ENCODE measurements at places on chromosomes 5 and 9. TPM values are rescaled to one million over a fixed set of nuclear protein-coding genes. Genes with fewer than 3 reads are reported as not detected.

DNA sequence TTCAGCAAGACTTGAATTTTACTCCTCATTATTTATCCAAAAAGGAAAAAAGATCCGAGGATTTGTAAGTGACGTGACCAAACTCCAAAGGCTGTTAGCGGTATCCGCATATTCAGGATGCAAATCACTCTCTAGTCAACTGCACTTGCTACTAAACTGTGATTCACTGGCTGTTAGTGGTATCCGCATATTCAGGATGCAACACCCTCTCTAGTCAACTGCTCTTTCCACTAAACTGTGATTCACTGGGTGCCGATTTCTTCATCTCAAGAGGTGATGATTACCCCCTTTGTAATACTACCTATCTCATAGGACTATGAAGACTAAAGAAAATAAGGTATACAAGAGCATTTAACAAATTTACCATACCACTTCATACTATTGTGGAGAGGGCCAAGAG lies 5.7 kb downstream of the MAPKAP1 start:
- no peak overlapping the region for H3K27ac ChIP-seq
- H3K4me1 ChIP-seq, result peaks cover 15% of the 10 kb centered on the region
- no peaks in the 10 kb centered on the region for H3K27me3 ChIP-seq

CFAP77 gene
- polyA plus RNA-seq, result 0.46 TPM

- H3K27ac ChIP-seq, result no peak overlapping the region
- H3K4me3 ChIP-seq, result no peak overlapping the region
- H3K36me3 ChIP-seq, result no peaks in the 10 kb centered on the region
- H3K4me1 ChIP-seq, result peaks cover 15% of the 10 kb centered on the region
- DNase-seq, result peak; percentile 67
- no peaks in the 10 kb centered on the region for H3K27me3 ChIP-seq
Measured at GRCh38 chr5:66860199-66860975, 264.2 kb downstream of the MAST4 start.

OBP2B gene
- not detected for polyA plus RNA-seq

Measured in cardiac muscle cell (in vitro differentiated cells and primary cell).